ENCODE measurements at places on chromosomes 6 and 20.
A peak's percentile ranks its signal among the peaks of the same experiment; 100 is the strongest.

GRCh38 chr6:40852779-40853373, 186.1 kb downstream of the UNC5CL start:
- no peak for DNase-seq

DNA sequence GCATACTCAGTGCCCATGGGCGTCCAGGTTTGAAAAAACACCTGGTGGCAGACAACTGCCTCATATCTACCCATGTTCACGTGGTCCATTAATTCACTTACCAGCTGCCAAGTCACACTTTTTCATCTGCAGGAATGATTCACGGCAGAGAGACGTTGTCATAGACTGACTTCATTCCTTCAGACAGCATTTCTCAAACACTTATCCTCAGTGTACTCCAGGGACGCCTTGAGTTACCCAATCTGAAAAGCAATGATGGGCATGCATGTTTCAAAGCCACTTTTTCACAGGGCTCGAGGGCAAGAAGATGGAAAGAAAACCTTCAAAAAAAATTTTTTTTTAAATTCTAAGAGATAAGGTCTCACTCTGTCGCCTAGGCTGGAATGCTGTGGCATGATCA, 6.0 kb downstream of the MMP24OS start:
- no peak for DNase-seq

DNA sequence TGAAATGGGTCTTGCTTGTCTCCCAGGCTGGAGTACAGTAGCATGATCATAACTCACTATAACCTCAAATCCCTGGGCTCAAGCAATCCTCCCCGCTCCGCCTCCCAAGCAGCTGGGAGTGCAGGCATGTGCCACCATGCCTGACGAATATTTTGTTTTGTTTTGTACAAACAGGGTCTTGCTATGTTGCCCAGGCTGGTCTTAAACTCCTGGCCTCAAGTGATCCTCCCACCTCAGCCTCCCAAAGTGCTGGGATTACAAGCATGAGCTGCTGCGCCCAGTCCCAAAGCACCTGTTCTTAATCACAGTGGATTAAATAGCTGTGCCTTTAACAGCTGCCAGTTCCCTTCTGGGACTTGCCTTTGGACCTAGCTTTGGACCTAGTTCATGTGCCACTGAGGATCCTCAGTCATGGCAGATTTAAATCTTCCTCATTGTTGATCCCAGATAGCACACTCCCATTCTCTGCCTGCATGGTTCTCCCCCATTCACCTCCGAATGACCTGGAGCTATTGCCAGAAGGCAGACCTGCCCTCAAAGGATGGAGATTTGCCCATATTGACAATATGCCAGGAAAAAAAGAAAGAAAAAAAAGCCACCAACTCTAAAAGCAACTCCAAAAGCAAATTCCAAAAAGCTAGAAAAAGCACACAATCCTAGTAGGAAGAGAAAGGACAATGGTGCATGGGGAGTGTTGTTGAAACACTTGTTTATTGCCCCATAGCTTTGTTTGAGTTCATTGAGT, 10.6 kb downstream of the POFUT1 start:
- no peak for DNase-seq

DNA sequence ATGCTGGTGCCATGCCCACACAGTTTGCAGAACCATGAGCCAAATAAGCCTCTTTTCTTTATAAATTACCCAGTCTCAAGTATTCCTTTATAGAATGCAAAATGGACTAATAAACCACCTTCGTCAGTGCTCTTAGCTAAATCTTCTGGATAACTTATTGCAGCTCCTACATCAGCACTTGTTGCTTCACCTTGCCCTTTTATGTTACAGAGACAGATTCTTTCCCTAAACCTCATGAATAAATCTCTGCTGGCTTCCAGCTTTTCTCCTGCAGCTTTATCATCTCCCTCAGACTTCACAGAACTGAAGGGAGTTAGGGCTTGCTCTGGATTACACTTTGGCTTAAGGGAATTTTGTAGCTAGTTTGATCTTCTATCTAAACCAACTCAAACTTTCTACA, 22.6 kb downstream of the NUP153 start:
- no peak for DNase-seq

DNA sequence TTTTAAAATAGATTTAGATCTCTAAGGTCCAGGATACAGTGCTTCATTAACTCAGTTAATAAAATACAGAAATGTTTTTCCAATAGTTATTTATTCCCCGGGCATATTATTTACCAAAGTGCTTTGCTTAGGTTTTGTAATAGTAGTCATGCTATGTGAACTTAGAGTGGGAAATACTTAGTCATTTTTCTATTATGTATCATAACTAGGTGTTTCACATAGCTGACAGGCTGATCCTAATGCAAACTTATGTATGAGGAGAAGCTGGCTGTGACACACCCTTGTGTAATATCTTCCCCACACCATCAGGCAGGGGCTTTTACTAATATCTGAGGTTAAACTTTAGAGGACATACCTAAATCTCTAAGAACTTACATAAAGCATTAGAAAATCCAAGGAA, 277.7 kb upstream of the RIMS1 start:
- DNase-seq = no peak

- DNase-seq = no peak
These were observed 217.7 kb downstream of the HAO1 start for GRCh38 chr20:7722564-7722963.

GRCh38 chr6:3977875-3978711, 100.8 kb downstream of the FAM217A start:
- peak; percentile 65 for DNase-seq

DNA sequence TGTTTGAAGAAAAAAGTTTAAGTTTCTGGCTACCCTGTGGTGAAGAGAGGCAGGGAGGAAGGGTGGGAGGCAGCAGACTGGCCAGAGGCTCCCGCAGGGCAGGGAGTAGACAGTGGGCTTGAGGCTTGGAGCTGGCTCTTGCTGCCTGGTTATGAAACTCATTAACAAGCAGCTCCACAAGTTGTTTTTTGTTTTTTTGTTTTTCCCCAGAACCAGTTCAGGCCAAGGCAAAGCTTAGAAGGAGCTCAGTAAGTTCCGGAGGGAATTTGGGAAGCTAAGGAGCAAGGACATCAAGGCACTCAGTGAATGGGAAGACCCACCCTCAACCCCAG, 4.0 kb downstream of the DLL1 start:
- DNase-seq = no peak

DNA sequence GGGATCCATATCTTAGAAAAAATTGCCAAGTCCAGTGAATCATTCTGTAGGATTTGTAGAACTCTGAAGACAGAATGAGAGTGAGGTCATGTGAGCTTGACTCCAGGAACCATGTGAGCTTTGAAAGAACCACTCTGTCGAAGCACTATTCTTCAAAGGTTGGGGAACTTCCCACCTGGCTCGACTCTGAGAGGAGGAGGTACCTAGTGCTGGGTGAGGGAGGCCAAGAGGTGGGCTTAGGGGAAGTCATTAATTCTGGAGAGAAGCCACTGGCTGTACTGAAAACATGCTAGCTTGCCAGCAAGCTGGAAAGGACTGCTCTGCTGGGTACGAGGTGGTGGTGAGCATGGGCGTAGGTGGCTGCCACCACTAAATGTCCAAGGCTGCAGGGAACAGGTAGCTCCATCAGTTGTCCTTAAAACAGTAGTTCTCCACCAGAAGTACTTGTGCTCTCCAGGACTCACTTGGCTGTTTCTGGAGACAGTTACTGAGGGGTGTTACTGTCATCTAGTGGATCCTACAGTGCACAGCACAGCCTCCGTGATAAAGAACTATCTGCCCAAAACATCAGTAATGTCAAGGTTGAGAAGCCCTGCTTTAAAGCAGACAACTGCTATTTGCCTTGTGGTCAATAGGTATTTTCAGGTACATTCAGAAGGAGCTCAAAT, 34.7 kb upstream of the SYNJ2 start:
- no peak for DNase-seq

DNA sequence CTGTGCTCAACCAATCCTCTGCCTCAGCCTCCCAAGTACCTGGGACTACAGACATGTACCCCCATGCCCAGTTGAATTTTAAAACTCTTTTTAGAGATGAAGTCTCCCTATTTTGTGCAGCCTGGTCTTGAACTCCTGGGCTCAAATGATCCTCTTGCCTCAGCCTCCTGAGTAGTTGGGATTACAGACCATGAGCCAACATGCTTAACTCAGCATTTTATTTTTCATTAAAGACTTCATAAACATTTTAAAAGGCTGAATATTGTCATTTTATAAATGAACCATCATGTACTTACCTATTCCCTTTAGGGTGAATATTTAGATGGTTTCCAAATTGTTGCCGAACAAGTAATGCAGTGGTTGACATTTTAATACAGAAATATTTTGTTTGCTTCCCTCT, 16.5 kb upstream of the IFNGR1 start:
- no peak for DNase-seq

DNA sequence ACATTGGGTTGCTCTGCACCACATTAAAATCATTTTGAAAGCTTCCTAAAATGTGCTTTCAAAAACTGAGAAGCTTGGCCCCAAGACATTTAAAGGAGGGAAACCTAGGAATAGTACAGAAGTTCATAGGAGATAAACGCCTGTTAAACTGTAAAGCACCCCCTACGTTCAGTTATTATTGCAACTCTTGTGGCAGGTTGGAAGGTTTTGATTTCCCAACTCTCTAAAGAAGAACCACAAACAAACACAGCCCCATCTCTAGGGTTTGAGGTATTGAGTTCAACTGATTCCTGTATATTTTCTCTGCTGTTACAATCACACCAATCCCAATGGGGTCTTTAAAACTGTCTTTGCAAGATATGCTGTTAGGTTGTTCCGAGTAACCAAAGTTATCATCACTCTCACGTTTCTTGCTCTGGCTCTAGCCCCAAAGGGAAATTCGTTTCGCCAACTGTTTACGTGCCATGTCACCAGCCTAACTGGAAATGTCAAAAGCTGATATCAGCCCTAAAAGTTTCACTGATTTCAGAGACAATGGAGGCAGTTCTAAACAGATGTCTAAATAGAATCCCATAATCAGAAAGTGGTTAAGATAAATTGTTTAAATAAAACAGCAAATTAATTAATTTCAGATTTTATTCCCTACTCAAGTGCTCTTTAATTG, 12.1 kb downstream of the TFAP2A start:
- no peak for DNase-seq

DNA sequence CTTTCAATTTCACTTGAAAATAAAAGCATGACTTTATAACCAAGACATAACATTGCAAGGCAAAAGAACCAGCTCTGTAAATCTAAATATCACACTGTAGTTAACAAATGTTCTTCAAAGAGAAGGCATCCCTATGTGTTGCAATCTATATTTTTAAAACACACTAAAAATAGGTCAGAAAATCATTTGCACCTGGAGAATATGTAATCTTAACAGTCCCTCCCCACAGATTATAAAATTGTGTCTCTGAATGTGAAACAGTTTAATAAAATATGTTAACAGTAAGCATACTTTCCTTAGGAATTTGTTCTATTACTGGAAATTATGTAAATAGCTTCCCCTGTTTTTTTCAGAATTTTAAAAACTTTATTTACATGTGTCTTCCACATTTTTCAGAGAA, 351.9 kb downstream of the COL12A1 start:
- no peak for DNase-seq

DNA sequence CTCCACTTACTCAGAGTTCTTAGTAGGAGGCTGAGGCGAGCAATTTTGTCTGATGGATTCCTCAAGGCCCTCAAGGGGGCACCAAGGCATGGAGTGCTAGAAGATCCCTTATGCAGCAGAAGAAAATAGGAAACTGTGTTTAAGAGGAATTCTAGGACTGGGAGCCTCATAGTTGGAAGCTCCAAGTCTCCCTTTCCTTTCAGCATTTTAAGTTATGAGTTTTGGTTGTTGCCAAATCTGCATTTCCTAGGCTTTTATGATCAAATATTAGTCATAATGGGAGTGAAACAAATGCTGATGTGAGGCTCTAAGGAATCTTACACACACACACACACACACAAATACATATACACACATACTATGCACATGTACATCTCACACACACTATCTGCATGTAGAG, 714.0 kb downstream of the UTRN start:
- no peak for DNase-seq

DNA sequence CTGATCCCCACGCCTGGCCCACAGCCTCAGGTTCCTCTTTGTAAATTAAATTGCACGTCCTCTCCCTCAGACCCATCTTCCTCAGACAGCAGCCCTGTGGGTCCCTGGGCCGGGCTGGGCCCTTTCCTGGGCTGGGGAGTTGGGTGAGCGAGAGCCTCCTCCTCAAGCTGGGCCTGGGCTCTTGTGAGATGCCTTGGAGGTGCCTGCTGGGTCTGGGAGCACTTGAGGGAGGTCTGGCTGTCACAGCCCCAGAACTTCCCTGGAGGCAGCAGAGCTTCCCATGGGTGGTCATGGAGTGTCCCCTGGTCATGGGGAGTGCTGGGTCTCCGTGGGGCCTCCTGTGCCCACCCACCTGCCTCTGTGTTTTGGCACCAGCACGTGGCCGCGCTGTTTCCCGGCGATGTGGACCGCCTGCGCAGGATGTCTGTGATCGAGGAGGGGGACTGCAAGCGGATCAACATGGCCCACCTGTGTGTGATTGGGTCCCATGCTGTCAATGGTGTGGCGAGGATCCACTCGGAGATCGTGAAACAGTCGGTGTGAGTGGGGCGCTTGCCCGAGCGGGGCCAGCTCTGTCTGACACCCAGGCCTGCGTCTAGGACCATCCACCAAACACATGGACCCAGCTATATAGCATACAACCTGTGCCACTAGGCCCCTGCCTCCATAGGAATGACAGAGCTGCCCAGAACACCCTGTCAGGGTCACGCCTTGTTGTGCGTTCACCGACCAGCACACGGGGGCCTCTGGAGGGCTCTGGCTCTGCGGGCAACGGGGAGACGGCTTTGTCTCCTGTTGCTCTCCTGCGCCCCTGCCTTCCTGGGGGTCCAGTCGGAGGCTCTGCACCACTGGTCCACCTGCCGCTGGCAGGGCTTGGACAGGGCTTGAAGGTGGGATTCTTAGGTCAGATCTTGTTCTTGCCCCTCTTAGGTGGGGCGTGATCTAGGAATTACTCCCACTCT, 33.0 kb downstream of the PYGB start:
- DNase-seq = no peak

DNA sequence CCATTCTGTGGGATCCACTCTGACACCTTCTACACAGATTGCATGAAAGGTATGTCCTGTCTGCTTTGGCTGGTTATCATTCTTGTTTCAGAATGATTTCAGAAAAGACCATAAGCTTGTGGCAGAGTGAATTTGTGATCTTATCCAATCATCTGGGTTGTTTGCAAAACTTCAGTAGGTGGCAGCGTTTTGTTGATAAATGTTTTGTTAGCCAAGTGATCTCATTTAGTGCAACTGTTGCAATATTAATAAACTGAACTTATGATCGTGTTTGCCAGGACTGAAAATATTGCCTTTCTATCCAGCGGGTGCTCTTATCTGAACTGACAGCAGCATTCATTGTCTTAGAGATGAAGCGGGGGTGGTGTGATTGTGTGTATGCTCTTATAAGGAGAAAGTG, 613.2 kb upstream of the NOX3 start:
- no peak for DNase-seq

- DNase-seq = no peak
These were observed 17.8 kb upstream of the HLA-DRB1 start for GRCh38 chr6:32607263-32607987.
